NCI-H524 treated with DMSO at 0.1 percent for 48 hours (cell line): ENCODE measurements at places on chromosomes 12 and 14.

GRCh38 chr12:45572114-45572513 lies 157.4 kb upstream of the ARID2 start:
- DNase-seq = no peak

- no peak for DNase-seq
Measured at GRCh38 chr12:130192642-130193345, 30.5 kb downstream of the FZD10 start.

DNA sequence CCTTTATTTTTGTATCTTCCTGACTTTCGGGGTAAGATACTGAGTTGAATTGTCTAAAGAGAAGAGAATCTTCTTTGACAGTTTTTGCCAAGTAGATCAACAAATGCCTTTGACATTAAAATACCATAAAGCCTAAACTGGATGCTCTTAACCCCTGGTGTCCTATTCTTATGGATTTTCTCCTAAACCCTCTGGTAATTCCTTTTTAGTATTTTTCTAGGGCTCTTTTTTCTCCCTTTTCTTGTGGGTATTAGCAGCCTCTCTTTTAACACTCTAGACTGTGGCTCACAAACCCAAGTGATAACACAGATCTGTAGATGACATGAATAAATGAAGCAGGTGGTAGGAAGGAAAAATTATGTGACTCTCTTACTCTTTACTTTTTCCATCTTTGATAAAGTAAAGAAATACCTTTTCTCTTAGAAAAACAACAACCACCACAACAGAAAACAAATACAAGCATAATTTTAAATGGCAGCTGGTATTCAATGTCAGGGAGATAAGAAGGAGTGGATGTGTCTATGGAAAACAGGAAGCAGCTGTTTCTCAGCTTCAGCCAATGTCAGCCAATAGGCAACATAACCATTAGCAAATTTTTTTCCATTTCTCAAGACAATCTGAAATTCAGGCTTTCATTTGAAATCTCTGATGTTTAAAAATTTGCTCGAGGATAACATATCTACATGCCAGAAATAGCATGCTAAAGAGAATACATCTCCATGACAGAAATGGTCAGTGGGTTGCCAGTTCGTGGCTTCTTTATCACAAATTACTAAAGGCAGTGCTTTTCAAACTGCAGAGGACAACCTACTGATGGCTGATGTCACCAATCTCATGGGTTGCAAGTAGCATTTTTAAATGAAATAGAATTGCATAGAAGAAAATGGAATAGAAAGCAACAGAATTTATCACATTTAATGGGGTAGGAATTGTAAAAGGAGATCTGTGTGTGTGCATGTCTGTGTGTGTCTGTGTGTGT lies 123.1 kb upstream of the KRR1 start:
- DNase-seq = no peak

GRCh38 chr14:68775614-68776126 lies 17.2 kb downstream of the ZFP36L1 start:
- no peak for DNase-seq

GRCh38 chr12:9648701-9649531 lies 20.6 kb upstream of the CLEC2D start:
- DNase-seq = no peak
